ENCODE measurements at places on chromosomes 4 and X.
A peak's percentile ranks its signal among the peaks of the same experiment; 100 is the strongest.

DNA sequence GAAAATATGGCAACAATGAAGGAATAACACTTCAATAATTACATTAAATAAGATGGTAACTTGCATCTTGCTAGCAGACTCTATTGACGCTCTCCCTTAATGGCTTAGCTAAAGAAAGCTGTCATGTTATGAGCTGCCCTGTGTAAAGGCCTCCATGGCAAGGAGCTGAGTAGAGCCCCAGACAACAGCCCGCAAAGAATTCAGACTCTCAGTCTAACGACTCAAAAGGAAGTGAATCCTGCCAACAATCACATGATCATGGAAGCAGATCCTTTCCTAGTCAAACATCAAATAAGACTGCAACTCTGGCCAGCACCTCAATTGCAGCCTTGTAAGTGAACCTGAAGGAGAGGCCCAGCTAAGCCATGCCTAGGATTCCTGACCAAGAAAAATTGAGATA lies 157.6 kb downstream of the MAB21L2 start:
- DNase-seq, result no peak

GRCh38 chr4:168335621-168336020 lies 17.1 kb upstream of the DDX60 start:
- DNase-seq, result no peak

DNA sequence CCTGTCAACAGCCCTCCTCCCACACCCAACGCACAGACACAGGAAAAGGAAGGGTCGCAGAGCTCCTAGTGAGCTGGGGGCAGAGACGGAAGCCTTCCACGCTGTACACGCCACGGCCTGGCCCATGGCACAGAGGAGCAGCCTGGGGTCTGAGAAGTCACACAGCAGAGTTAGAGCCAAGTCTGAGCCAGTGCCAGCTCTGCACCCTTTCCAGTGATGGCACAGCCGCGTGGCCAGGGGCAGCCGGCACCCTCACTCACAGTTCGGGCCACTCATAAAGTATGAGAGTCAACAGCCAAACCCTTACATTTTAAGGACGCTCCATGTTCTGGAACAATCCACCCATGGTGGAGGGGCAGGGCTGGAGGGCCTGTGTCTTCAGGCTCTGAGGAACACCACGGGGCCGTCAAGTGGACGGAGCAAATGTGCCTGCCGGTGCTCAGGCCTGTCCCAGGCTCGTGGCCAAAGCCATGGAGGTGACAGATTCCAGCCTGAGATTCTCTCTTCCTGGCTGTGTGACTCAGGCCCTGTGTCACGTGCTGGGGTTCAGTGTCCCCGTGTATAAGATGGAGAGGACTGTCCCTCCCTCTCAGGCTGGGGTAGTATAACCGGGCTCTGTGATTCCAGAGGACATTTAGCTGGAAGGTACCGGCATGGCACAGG lies 91.2 kb downstream of the ABLIM2 start:
- DNase-seq, result no peak

GRCh38 chr4:147220833-147221232 lies 260.1 kb upstream of the EDNRA start:
- peak; percentile 6 for DNase-seq

- peak; percentile 29 for DNase-seq
Observed at GRCh38 chrX:141642979-141643378, 53.5 kb downstream of the SPANXA2 start.

DNA sequence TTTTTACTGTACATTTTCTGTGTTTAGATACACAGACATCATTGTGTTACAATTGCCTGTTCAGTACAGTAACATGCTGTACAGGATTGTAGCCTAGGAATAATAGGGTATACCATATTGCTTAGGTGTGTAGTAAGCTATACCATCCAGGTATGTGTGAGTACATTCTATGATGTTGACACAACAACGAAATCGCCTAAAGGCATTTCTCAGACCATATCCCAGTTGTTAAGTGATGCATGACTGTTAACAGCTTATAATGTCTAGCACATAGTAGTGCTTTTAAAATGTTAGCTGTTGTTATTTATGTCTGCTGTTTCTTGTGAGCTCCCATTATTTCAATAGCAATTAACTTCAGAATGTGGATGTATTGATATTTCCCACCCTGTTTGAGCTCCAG lies 4.5 kb downstream of the PRRG1 start:
- peak; percentile 15 for DNase-seq

DNA sequence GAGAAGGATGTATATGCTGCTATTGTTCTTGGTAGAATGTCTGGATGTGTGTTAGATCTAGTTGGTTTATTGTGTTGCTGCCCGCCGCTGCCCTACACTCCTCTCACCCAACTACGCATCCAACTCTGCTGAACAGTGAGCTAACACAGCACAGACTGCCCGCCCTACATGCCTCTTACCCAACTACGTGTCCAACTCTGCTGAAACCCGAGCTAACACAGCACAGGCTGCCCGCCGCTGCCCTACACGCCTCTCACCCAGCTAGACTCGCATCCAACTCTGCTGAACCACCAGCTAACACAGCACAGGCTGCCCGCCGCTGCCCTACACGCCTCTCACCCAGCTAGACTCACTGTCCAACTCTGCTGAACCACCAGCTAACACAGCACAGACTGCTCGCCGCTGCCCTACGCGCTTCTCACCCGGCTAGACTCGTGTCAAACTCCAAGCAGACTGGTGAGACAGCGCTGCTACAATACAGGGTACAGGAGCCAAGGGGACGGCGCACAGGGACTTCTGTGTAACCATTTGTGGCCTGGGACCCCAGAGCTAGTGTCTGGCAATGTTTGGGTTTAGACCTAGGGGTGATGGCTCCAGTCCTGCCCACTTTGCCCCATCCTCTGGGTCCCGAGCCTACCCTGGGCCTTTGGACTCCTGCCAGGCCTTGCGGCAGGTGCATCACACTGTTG lies 11.6 kb upstream of the CTBP1 start:
- no peak for DNase-seq

- DNase-seq, result no peak
Observed at GRCh38 chrX:149021159-149021558, 483.9 kb downstream of the IDS start.

DNA sequence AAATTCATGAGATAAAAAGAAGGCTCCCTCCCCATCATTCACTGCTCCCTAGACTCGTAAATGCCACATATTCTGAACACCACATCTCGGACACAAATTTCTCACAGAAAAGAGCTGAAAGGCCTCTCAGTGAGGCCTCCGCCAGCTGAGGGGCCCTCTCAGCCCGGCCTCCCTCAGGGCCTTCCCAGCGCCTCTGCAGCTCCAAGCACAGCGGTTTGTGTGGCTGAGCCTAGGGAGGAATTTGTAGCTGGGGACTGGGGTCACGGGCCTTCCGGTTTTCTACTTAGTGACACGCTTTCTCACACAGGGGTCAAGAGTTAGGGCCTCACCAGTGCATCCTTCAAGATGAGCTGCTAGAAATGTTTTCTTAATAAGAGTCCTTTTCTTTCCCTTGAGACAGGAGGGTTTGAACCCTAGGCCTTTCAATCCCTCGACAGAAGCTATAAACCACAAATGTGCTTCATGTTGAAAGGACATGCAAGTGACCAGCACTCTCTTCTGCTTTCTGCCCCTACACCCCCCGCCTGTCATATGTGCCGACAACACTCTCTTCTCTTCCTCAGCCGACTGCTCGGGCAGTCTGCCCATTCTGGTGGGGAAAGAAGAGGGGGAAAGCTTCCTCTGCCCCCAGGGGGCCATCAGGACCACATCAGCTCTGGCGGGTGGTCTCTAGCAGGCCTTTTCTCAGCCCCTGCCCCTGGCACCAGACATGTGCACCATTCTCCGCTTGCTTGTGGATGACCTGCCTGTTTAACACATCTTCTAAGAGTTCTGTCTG lies 104.9 kb downstream of the CHIC2 start:
- DNase-seq, result no peak

DNA sequence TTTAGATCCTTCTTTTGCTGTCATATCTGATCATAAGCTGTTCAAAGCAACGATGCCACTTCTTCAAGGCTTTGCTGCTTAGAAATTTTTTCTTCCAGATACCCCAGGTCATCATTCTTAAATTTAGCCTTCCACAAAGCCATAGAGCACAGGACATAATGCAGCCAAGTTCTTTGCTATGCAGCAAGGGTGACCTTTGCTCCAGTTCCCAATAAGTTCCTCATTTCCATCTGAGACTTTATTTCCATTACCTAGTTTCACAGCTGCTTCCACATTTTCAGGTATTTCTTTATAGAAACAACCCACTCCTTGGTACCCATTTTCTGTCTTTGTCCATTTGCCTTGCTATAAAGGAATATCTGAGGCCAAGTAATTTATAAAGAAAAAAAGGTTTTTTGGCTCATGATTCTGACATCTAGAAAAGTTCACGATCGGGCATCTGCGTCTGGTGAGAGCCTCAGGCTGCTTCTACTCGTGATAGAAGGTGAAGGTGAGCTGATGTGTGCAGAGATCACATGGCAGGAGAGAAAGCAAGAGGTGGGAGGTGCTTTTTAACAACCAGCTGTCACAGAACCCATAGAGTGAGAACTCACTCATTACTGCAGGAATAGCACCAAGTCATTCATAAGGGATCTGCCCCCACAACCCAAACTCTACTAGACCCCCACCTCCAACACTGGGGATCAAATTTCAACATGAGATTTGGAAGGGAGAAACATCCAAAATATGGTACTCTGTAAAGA lies 11.8 kb upstream of the TASL start:
- DNase-seq, result no peak

GRCh38 chr4:132218406-132218805 lies 930.7 kb upstream of the PCDH10 start:
- peak; percentile 14 for DNase-seq

DNA sequence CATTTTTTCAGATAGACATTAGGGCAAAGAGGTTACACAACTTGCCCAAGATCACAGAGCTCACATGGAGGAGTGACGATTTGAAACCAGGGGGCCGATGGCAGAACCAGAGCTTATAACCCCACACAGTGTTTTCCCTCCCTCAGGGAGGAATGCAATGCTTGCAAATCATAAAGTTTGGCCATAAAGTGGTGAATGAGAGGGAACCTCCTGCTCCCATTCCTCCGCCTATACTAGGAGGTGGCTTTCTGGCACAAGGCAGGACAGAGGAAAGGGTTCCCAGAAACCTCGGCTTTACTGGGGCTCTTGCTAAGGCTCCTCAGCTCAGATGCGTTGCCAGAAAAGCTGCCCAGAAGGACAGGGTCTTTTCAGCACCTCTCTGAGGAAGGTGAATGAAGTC lies 19.3 kb downstream of the TMEM154 start:
- DNase-seq, result no peak

DNA sequence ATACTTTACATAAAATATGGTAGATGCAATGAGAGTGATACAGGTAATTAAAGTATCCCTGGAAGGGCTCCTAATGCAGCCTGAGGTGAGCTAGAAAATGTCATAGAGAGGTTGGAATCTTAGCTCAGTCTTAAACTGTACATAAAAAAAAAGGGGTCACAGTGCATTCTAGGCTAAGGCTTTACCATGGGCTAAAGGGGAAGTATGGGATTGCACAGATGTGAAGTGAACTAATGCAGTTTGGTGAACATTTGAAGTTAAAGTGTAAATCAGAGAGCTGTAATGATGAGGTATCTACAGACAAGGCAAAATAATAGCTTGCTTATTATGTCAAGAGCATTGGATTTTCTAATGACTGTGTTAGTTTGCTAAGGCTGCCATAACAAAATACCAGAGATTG lies 405.9 kb downstream of the ADGRL3 start:
- no peak for DNase-seq

GRCh38 chr4:72314869-72315268 lies 254.2 kb downstream of the ADAMTS3 start:
- DNase-seq, result peak; percentile 91

GRCh38 chr4:82715731-82716617 lies 82.6 kb downstream of the SCD5 start:
- no peak for DNase-seq

DNA sequence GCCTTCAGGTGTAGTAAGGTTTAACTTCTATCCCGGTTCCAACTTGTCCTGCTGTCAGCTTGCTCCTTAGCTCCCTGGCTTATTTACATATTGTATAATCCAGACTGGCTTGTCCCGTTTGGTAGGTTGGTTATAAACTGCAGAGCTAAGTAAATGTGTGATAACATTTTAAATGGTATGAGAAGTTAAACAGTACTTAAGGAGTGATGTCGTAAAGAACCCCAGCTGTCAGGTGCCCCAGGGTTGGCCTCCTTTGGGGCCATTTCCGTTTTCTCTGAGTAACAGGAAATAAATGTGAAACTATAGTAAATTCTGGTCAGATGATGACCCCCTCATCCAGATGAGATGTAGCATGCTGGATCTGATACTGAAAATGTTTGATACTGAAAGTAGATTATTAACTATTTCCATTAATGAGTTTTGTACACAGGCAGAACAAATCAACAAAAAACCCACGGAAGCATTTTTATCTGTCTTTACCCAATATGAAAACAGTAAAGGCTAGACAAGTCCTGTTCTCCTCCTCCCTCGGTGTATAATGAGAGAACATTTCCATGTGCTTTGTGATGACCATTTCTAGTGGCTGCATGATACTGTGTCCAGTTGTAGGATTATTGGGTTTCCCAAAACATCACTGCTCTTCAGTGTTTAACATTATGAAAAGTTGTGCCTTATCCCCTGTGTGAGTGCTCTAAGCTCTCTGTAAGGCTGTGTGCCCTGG lies 22.4 kb downstream of the GAB1 start:
- DNase-seq, result peak; percentile 52

DNA sequence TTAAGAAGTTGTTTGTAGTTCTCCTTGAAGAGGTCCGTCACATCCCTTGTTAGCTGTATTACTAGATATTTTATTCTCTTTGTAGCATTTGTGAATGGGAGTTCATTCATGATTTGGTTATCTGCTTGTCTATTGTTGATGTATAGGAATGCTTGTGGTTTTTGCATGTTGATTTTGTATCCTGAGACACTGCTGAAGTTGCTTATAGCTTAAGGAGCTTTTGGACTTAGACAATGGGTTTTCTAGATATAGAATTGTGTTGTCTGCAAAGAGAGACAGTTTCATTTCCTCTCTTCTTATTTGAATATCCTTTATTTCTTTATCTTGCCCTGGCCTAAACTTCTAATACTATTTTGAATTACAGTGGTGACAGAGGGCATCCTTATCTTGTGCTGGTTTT lies 52.1 kb upstream of the GRID2 start:
- no peak for DNase-seq

GRCh38 chr4:24252121-24252520 lies 332.2 kb downstream of the DHX15 start:
- DNase-seq, result no peak

DNA sequence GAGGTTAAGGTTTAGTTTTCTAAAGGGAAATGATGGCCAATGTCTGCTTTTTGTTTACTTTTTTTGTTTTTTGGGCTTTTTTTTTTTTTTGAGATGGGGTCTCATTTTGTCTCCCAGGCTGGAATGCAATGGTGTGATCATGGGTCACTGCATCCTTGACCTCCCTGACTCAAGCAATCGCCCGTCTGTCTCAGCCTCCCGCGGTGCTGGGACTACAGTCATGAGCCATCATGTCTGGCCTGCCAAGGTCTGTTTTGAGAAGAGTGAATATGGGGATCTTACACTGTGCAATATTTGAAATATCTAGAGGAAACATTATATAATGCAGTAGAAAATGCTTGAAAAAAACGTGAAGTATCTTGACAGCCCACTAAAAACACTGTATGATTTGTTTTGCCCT lies 162.5 kb downstream of the GASK1B start:
- no peak for DNase-seq
